GM12865 (cell line): ENCODE measurements at places on chromosomes 3 and 15.

DNA sequence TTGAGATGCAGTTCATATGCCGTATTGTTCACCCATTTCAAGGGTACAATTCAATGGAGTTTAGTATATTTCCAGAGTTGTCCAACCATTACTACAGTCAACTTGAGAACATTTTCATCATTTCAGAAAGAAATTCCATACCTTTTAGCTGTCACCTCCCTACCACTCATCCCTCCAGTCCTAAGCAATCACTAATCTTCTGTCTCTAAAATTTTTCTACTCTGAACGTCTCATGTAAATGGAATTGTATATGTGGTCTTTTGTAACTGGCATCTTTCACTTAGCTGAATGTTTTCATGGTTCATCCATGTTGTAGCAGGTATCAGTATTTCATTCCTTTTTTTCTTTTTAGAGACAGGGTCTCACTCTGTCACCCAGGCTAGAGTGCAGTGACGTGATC lies 51.1 kb downstream of the CMTM7 start:
- DNase-seq: no peak

DNA sequence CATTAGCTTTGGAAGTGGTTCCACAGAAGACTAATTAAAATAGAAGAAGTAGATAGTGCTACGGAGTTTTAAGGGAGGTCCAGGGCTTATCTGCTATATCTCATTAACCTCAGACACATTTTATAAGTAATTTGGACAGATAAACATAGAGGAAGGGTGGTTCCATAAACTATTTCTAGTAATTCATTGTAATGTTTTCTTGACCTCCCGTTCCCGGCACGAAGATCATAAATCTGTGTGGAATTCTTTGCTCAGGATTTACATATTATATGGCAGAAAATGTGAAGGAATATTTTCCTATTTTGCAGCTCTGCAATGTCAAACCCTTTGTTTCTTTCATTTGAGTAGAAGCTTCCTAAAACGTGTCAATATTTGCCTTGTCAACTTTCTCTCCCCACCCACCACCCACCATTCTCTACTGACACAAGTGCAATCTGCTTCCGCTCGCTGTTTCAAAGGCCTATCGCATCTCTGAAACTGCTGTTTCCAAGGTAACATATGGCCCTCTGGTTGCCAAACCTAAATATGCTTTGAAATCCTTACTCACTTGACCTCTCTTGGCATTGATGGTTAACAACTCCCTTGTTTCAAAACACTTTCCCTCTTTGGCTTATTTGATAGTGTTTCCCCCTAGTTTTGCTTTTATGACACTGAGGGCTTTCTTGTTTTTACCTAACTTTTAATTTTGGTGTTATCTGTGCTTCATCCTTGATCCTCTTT lies 21.4 kb upstream of the PLSCR5 start:
- DNase-seq: no peak

DNA sequence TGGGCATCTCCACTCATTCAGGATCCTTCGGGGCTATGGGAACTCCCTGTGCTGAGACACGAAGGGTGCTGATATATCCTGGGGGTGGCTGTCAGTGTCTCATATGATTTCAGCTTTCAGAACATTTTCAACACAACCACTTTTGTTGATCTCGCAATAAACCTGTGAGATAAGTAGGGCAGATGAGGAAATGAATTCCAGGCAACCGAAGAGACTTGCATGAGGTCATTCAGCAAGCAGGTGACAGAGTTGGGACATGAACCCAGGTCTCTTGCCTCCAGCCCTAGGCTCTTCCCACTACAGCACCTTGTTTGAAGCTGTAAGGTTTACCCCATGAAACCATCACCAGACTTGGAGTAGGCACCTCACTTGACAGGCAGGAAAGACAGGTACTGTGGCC lies 16.6 kb downstream of the DUOX1 start:
- DNase-seq: no peak

GRCh38 chr3:123837858-123838257 lies 46.3 kb downstream of the MYLK start:
- no peak for DNase-seq

DNA sequence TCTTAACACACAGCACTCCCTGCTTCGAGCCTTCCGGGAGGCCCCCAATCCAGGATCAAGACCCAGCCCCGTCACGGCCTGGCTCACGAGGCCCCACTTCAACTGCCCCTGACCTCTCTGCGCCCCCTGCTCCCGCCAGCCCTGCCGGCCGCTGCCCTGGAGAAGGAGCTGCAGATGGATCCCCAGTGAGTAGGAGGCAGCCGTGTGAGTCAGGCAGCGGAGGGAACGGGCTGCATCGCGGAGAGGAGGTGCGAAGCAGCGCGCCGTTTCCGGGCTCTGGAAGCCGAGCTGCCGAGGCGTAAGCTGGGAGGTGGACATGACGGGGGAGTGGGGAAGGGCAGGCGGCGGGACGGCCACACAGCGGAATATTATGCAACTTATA lies 133.4 kb downstream of the TPRA1 start:
- no peak for DNase-seq

- no peak for DNase-seq
Measured at GRCh38 chr3:74263031-74263430, 351.4 kb downstream of the CNTN3 start.

GRCh38 chr15:85312929-85313331 lies 67.5 kb upstream of the AKAP13 start:
- no peak for DNase-seq

- no peak for DNase-seq
Measured at GRCh38 chr15:89749951-89750559, 994 bp downstream of the MESP1 start.

- DNase-seq: no peak
Measured at GRCh38 chr3:174959556-174960065, 100.5 kb downstream of the NAALADL2 start.

DNA sequence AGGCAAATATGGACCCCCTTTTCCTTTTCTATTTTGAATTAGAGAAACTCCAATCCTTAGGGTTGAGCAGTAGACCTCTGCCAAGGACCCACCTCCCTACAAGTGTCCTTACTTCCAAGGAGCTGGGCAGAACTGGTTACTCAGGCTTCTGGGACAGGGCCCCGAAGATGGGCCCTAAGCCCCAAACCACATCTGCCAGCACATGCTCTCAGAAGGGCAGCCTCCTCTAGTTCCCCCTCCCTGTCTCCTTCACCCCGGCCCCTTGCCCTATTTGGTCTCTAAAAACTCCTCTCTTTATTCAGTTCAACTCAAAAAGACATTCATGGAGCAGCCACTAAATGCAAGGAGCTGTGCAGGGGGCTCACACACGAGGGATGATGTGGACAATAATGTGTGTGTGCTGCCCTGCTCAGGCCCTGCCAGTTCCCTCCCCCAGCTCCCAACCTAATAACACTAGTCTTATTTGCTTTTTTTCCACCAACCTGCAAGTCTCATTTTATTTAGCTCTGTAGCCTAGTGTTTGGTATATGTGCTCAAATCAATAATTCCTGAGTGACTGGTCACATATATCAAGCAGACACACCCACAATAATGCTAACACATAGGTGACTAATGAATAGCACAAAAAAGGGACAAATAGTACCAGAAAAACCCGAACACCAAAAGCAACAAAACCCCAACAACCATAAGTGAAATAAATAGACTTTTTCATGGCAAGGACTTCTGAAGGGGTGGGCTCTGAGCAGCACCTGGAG lies 12.2 kb downstream of the ZDHHC3 start:
- DNase-seq: no peak

DNA sequence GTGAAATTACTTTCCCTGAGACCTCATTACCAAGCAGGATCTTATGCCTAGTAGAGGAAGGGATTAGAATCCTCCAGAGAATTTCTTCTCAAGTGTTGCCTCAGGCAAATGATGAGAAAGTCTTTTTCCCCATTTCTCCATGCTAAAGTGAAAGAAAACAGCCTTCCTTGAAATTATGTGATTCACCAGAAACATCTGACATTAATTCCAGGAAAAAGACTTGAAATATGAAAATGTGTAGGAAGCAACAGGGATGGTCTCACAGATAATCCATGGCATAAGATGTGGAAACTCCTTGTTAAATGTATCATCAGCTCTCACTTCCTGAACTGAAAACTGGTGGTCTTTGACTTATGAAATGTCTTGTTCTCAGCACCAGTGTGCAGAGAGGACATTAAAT lies 17.9 kb upstream of the ABI3BP start:
- no peak for DNase-seq

GRCh38 chr3:156761713-156762451 lies 64.3 kb upstream of the LEKR1 start:
- DNase-seq: no peak

GRCh38 chr15:32919749-32920414 lies 202.1 kb downstream of the GREM1 start:
- no peak for DNase-seq

GRCh38 chr3:45026957-45027356 lies 854 bp downstream of the CLEC3B start:
- no peak for DNase-seq

- DNase-seq: no peak
Measured at GRCh38 chr3:157705258-157705657, 202.0 kb upstream of the VEPH1 start.

GRCh38 chr15:74786551-74787165 lies 4.8 kb downstream of the CSK start:
- DNase-seq: peak; percentile 74

DNA sequence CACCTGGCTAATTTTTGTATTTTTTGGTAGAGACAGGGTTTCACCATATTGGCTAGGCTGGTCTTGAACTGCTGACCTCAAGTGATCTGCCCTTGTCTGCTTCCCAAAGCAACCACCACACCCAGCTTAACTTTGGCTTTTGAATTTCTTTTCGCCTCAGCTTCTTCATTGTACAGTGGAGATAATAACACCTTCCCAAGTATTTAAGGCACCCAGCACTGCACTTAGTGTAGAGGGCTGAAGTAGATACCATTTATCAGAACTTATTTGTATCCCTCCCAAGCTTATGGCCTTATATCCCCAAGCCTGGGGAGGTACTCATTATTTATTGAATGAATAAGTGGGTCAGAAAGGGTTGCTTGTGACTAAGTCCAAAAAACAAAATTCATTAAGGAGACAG lies 2.3 kb downstream of the SQOR start:
- no peak for DNase-seq

DNA sequence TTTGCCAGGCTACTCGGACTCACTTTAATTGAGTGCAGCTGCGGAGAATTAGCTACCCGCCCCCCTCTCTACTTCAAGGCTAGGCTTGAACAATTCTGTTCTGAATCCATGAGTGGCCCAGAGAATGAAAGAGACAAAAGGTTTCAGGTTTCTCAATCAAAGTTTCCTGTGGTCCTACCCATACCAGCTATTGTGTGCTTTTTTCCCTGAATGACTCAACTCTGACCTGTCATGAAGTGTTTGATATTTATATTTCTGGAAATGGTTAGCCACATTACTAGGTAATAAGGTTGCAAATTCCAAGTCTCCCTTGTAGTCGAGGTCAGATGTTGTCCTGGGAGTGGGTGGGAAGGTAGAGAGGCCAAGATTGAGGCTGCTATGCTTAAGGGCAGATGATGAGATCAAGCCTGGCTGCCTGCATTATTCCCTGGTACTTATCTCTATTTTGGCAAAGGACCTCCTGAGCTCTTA lies 392.7 kb upstream of the TBL1XR1 start:
- DNase-seq: peak; percentile 64

- DNase-seq: no peak
Measured at GRCh38 chr3:62329971-62330370, 43.4 kb downstream of the FEZF2 start.

GRCh38 chr3:157148196-157148889 lies 11.6 kb downstream of the CCNL1 start:
- peak; percentile 44 for DNase-seq

GRCh38 chr3:143056372-143056771 lies 55.0 kb downstream of the U2SURP start:
- no peak for DNase-seq

DNA sequence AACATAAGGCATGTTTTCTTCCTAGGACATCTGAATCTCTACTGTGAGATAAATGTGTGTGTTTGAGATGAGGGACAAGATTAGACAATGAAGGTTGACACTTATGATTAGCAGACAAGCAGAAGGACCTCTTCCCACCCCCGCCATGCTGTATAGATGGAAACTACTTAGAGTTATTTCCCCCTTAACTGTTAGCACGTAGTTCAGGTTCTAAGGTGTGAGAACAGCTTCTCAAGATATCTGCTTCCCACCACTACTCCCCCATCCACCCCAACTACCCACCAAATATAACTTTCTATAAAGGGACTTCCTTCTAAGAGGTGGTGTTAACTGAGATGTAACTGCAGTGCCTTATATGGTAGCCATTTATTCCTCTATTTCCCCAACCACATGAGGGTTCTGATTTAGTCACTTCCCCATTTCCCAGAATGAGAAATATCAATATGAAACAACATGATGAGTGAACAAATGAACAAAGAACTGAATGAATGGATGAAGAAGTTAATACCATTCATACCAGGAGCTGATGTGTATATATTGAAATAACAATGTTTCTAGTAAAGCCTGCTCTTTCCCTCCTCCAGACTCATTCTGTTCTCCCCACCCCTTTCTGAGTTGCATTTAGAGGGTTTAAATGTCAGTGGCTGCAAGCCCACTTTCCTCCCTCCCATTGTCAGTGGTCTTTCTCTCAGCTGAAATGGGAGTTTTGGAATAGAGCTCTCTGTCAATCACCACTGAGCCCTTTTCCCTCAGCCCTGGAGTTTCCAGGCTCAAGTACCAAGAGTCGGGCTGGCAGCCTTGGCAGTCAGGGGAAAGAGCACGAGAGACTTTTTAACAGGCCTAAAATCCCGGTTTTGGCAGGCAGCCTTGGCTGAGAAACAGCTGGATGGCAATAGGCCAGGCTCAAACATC lies 7.7 kb upstream of the RFTN1 start:
- peak; percentile 74 for DNase-seq

DNA sequence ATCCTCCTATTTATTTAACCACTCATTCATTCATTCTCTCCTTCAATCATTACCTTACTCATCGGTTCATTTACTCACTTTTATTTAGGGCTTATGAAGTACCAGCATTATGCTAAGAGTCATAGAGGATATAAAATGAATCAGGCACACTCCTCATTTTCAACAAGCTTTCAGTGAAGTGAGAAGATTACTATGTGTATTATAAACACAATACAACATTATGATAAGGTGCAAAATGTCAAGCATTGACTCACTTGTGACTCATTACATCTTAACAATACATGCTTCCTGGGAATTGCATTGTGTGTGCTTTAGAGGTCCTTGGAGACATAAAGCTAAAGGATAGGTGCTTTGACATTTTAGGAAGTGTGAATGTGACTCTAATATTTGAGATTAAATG lies 60.4 kb downstream of the PLAAT1 start:
- no peak for DNase-seq
